PC-3 (cell line): ENCODE measurements at places on chromosomes 1 and 21. TPM values are rescaled to one million over a fixed set of nuclear protein-coding genes. Genes with fewer than 3 reads are reported as not detected.

DNA sequence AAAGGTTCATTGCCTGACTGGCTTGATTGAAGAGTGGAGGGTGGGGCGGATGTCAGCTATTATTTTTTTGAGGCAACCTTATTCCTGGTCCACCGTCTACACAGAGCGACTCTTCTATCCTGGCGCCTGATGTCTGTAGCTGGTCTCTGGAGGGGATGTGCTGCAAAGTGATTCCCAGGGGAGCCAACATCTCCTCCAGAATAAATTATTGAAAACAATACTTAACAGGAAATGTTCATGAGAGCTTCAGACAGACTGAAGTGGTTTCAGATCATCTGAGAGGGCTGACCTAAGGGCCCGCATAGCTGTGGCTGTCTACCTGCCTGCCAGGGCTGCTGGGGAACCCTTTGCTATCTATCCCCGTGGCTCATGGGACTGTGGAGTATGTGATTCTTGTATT, 66.7 kb downstream of the TEX35 start:
- H3K4me3 ChIP-seq, result no peak overlapping the region
- H3K36me3 ChIP-seq, result no peaks in the 10 kb centered on the region
- H3K27me3 ChIP-seq, result no peaks in the 10 kb centered on the region

DNA sequence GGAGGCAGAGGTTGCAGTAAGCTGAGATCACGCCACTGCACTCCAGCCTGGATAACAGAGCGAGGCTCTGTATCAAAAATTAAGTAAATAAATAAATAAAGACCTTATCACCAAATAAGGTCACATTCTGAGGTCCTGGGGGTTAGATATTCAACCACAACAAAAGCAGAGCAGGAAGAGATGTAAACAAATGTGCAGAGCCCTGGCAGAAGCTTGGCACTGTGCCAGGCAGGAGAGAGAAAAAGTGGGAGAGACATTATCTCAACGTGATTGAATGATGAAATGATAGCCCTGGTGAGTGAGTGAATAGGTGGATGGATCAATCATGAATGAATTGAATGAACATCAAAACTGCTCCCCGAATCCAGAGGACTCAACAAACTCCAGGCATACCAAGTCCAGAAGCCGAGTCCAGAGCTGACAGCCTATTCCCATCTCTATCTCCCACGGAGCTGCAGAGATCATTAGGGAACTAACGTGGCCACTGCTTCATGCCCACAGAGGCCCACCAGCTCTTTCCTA, 150.7 kb downstream of the TOMM20 start:
- no peaks in the 10 kb centered on the region for H3K27me3 ChIP-seq
- no peaks in the 10 kb centered on the region for H3K36me3 ChIP-seq
- no peak for DNase-seq
- peaks cover 75% of the 10 kb centered on the region for H3K4me1 ChIP-seq
- peak overlapping the region; percentile 100 for H3K27ac ChIP-seq

- H3K4me3 ChIP-seq, result no peak overlapping the region
- H3K4me1 ChIP-seq, result no peaks in the 10 kb centered on the region
- DNase-seq, result no peak
- H3K36me3 ChIP-seq, result no peaks in the 10 kb centered on the region
Measured at GRCh38 chr1:171222936-171223335, 25.4 kb upstream of the FMO1 start.

Gene NPHS2
- total RNA-seq, result not detected in 2 replicates

Gene EPS8L3
- total RNA-seq, result not detected in 2 replicates

Gene LHX8
- not detected in 2 replicates for total RNA-seq
